Stimulated activated naive CD4-positive, alpha-beta T cell (primary cell): ENCODE measurements at places on chromosomes 4 and X.

GRCh38 chr4:33407496-33407895 is 2687.3 kb downstream of the PCDH7 start:
- no peak for DNase-seq

DNA sequence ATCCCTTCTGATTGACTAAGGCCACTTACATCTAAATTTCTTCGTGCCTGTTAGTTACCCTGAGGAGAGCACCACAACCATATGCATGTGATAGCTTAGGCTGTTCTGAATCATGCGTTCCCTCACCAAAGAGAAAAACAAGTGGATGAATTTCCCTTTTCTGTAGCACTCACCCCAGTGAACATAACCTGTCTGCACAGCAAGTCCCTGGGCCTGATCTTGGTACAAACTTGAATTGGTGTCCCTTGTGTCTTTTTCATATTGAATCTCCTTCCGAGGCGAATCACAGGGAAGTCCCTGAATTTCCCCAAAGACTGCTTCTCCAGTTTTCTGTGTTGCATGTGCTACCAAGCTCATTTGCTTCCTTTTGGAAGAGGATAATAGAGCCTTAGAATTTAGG is 100.4 kb downstream of the KLHL8 start:
- DNase-seq = no peak

- no peak for DNase-seq
Measured at GRCh38 chr4:78864405-78865024, 74.7 kb downstream of the PAQR3 start.

- DNase-seq = no peak
Measured at GRCh38 chr4:10951306-10951705, 266.7 kb upstream of the CLNK start.

DNA sequence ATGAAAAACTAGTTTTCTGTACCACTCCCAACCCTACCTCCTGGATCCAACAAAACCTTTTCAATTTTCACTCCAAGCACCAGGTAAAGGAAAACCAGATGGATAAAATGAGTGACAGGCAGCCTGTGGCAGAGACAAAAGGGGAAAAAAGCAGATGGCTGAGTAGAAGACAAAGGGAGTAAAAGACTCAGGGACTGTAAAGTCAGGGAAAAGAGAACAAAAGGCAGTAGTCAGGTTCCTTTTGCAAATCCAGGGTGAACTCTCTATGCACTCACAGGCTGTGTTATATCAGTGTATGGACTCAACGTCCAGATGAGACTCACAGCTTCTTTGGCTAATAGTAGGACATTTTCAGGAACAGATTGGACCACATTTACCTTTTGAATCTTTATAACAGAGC is 54.2 kb downstream of the QRFPR start:
- DNase-seq = no peak

GRCh38 chr4:138232364-138232763 is 9.8 kb downstream of the SLC7A11 start:
- no peak for DNase-seq

- DNase-seq = no peak
Measured at GRCh38 chr4:101192244-101192643, 155.1 kb downstream of the PPP3CA start.

DNA sequence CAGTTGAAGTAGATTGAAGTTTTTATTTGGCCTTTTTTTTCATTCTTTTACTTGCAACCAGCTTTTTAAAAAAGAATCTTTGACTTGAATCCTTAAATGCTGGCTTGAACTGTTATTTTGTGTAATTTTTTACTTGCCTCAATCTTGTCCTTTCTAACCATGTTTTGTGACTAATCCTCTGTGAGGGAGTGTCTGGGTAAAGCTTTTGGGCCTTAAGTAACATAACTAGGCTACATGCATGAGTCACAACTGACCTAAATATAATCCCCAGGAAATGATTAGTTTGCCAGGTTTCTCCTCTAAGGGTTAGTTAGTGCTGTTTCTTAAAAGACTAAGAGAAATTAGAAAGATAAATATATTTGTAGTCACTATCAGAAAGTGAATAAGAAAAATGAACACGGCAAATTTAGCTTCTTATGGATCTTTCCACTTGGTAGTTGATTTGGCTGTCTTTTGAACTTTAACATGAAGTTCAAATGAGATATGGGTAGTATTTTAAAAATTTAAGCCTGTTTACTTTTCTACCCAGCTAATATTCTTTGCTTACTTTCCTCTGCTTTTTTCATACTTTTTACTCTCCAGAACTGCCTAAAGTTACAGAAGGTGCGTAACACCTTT is 13.0 kb downstream of the EXOC1 start:
- DNase-seq = no peak

DNA sequence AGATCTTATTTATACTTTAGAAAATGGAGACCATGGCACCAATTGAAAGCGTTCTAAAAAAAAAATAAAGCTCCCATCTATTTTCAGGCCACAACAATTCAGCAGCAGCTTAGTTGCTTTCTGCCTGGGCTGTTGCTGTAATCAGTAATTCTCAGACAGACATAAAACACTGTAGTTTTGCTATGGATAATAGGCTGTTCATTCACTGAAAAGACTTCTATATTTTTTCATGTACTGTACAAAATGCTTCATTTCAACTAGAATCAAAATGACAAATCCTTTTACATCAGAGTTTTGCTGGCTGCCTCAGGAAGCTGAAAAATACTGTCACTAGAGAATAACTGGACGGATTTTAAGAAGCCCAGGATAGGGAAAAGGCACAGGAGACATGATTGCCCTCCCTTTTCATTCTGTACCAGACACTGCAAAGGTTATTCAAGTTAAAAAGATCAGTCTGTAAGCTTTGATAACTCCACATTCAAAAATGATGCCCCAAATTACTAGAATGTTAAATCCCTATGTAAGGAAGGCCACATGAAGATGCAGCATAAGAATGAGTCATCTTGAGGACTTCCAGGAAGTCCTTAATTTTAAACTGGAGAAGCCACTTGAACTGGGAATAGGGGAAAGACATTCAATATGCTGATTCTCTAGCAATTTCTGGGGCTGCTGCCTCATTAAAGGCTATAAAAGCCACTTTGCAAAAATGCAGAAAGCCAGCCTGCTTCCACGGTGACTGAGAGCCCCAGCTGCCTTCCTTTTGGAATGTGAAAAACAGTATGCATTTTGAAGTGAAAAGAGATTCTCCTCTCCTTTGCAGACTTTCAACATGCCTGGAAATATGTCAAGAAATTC is 403.2 kb upstream of the RASGEF1B start:
- no peak for DNase-seq

DNA sequence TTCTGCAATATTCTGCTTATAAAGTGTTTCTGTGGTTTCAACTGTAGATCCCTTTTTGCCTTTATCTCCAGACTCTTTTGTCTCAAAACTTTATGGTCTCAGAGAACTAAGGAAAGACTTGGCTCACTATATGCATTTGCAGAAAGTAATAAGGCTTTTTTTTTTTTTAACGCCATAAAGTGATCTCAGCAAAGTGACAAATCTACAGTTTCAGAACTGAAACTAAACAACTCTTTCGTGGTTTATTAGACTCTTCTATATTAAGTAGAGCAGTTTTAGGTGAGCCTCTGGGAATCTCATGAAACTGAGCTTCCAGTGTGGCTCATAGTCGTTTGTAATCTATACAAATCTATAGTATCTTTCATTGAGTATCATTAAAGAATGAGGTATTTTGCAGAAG is 15.3 kb downstream of the ATP7A start:
- no peak for DNase-seq

- DNase-seq = no peak
Measured at GRCh38 chr4:14877246-14878225, 124.7 kb upstream of the CPEB2 start.

DNA sequence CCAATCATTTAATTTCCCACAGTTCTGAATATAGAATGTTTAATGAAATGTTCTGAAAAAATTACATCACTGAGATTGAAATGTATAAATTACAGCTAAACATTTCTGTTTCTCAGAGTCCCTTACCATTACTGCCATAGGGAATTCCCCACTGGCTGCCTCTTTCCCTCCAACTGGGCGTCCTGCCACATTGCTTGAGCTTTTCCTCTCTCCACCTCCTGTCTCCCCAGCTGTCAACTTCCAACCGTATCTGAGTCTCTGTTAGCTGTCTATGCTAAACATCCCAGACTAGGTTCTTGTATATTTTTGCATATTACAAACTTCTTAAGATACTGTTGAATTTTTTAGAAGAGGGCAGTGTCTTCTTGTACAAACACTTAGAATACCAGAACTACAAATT is 407.3 kb upstream of the SLIT2 start:
- DNase-seq = no peak

- DNase-seq = no peak
Measured at GRCh38 chr4:155610143-155610542, 56.5 kb upstream of the GUCY1A1 start.

DNA sequence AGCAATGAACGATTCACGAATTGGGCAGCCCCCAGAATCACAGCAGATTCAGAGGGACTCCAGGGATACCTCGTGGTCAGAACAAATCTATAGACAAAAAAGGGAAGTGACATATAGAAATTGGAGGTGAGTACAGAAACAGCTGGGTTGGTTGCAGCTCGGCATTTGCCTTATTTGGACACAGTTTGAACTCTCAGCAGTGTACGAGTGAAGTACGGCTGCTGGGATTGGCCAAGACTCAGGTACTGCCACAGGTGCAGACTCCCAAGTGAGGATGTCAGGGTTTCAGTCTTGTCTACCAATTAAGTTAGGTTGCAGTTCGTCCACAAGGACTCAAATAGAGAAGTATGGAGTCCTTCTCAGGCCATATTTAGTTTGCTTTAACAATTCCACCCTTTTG is 28.2 kb downstream of the HTT-AS start:
- no peak for DNase-seq

DNA sequence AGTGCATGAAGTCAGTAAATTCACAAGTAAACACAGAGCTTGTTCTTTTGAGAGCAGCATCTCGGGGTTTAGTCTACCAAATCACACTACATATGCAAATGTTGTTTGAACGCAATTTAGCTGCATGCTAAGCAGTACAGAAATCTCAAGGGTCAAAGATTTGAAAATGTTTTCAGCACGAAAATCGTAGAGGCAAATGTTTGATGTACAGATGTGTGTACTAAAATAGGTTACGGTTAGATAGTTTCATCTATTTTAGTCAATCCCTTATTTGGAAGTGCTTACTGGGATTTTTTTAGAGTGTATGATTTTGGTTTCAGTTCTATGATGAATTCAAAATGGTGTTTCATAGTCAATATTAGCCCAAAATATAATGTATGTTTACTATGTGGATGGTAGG is 1928.2 kb upstream of the TENM3 start:
- DNase-seq = no peak

- peak; percentile 45 for DNase-seq
Measured at GRCh38 chr4:173264684-173265185, 69.4 kb downstream of the HMGB2 start.

DNA sequence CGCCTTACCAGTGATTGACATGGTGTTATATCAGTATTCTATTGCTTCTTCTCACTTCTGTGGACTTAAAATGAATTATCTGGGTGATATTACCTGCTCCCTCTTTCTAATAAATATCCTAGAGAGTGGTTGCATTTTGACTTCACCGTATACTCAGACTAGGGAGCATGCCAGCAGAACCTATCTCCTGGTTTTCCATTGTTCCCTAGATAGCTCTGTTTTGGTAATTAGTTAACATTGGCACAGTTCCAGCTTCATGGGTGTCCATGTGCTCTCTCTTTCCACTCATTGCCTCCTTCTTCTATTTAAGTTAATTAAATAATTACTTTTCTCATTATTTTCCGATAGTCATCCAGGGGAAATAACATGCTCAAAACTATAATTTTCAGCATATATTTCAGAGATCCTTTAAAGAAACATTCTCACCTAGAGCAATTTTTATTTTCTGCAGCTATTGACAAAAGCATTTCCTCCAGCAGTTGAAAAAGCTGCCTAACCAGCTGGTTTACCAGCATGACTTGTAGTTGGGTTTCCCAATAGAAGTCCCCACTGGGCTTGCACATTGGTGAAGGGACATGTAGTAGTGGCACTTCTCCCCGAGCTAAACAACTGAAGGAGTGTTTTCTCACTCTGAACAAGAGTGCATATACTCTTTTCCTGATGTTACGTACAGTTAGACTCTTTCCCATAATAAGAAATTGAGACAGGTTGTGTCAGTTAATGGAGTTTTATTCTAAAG is 27.9 kb upstream of the PAPSS1 start:
- no peak for DNase-seq

DNA sequence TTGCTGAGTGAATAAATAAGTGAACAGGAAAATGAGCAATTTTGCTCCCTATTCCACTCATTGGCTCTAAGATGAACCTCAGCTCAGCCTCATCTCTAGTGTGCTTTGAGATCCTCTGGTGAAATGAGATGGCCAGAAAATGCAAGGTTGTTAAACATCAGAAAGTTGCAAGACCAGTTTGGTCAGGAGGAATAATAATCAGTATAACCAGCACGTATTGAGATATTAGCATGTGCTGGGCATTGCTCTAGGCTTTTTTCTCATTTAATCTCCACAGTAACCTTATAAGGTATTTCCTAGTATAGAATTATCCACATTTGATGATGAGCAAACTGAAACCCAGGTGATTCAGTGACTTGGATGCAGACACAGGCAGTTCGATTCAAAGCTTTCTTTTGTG is 110.5 kb upstream of the PAK3 start:
- DNase-seq = no peak

GRCh38 chr4:123488916-123489315 is 92.3 kb downstream of the SPRY1 start:
- no peak for DNase-seq

DNA sequence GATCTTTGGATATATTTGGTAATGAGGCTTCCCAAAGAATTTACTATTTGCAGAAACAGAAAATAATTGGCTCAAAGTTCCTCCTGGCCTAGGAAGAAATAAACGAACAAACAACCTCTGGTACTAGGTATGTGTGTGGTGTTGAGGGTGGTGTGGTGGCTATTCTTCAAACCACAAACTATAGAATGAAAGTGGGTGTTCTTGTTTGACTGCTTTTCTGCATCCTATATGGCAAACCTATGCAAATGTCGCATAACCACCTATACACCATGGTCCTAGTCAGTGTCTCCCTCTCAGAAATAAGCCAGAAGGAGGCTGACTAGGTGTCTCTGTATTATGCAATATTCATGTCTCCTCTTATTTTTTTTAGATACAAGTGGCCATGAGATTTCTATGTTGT is 106.6 kb upstream of the PCDH18 start:
- no peak for DNase-seq

DNA sequence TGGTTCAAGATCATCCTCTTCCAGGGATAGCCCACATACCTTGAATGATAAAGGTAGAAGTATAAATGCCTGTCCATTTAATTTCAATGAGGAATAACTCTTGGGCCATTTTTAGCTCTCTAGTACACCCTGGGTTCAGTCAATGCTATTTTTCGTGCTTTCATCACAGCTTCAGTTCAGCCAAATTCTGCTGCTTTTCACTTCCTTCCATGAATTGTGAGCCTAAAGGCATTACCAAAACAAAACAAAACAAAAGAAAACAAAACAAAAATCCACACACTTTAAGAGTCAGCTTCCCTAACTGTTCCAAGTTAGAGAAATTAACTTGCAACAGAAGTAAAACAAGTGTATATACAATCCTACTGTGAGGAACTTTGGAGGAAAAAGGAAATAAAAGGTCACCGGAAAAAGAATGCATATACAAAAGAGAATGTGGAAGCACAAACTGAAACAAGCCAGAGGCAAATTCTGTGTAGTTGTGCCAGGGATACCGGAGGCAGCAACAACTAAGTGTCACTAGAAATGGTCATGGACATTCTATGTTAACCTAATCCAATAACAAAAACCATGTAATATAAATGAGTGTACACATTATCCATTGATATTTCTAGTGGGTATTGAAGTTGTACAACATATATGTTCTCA is 423.1 kb downstream of the KCTD8 start:
- no peak for DNase-seq
